ENCODE measurements at places on chromosomes 13 and 19.
A peak's percentile ranks its signal among the peaks of the same experiment; 100 is the strongest.

- no peak for DNase-seq
Observed at GRCh38 chr19:48678201-48678600, 5.4 kb upstream of the NTN5 start.

- no peak for DNase-seq
Observed at GRCh38 chr19:5132206-5132560, 163.3 kb downstream of the KDM4B start.

DNA sequence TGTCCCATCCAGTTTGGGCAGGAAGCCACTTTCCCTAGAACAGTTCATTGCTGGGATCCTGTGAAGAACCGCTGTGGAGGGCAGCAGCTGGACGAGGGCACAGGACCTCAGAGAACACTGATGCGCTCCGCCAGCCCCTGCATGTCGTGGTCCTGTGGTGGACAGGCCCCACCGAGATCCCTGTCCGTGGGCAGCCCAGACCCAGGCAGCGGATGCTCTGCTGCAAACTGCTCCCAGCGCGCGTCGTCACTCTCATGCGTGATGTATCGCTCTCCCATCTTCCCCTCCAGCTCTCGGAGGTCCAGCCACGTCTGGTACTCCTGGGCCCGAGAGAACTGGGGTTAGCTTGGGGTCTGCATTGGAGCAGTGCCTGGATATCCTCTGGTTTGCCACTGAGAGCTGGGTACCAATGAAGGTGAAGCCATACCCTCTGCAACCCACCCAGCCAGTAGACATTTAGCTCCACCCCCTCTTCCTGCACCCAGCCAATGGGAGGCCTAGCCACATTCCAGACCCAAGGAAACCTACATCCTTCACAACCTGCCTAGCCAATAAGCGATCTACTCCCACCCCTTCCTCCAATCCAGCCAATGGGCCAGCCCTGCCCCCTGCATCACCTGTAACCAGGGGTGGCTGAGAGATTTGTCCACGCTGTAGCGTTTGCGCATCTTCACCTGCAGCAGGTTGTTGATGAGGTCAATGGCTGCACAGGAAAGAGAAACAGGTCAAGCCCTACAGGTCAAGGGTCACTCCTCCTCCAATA, 13.6 kb upstream of the DACT3 start:
- DNase-seq: no peak

DNA sequence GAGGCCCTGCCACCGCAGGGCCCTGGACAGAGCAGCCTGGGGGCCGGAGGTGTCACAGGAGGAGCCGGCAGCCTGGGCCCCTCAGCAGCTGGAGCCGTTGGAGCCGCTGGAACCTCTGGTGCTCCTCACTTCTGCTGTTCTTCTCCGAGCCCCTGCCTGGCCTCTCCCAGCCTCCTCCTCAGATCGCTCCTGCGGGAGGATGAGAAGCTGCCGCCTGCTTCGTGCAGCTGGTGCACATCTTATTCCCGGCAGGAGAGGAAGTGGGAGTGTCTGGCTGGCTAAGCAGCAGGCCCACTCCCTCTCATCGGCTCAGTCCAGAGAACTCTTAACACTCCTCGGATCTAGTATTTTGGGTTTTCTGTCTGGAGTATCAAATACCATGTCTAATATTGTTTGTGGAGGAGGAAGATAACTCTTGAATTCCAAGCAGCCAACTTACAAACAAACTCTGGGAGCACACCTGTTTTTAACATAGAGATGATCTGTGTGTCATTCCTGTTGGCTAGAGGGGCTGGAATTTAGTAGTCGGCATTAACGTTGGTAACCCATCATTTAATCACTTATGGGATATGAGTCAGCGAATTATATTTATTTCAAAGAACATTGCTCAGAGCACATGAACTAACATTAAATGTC, 37.1 kb upstream of the RNF113B start:
- DNase-seq: no peak

DNA sequence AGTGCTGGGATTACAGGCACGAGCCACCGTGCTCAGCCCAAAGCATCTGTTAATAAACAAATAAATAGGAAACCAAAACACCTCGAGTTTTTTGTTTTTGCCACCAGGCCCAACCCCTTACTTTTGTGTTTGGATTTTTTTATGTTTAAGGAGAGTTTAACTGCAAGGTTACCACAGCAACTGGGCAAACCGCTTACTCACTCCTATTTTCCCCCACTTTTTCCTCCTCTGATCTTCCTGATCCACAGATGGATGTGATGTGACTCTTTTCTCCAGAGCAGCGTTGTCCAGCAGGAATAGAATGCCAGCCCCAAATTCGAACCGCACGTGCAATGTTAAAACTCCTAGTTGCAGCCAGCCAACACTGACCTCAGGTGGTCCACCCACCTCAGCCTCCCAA, 2.1 kb upstream of the PNMA8B start:
- DNase-seq: no peak

DNA sequence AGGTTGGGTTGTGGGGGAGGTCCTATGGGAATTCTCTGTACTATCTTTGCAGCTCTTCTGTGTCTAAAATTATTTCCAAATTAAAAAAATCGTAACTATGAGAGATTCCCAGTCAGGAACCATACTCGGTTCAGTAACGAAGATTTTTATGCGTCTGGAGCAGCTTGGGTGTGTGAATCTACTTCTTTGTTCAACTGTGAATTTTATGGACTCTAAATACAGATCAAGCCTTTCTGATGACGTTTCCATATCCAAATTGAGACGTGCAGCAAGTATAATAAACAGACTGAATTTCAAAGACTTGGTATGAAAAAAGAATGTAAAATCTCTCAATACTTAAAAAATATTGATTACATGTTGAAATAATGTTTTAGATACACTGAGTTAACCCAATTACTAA, 30.9 kb downstream of the MLLT1 start:
- DNase-seq: no peak

GRCh38 chr19:31499281-31500196, 150.3 kb upstream of the TSHZ3 start:
- no peak for DNase-seq

DNA sequence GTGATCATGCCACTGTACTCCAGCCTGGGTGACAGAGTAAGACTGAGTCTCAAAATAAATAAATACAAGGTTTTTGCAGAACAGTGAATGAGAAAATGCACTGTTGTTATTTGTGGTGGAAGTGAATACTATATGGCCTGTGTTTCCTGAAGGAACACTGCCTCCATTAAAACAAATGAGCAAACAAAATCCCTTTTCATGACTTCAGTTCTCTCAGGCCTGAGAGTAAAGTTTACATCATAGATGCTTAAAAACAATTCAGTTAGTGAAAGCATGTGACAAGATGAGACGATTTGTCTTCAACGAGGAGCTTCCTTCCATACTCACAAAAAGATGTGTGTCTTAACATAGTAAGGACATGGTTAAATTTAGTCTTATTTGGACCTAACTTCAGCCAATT, 14.4 kb downstream of the SPINT2 start:
- DNase-seq: no peak

GRCh38 chr19:22893855-22894270, 61.8 kb downstream of the ZNF723 start:
- DNase-seq: no peak

DNA sequence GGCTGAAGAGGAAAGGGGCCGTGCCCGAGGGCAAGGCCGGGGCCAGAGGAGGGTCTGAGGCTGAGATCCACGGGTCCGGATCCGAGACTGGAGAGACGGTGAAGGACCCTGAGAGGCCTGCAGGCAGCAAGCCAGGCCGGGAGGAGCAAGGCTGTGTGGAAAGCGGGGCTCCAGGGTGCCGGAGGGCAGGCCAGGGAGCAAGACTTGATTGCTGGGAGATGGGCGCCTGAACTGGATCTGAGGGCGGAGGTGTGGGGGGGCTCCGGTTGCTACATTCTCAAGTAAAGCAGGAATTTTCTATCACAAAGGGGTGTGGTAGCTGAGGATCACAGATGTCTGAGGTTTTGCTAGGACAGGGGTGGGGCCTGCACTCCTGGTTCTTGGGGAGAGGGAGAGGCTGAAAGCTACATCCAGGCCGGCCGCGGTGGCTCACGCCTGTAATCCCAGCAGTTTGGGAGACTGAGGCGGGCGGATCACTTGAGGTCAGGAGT, 3.8 kb downstream of the MAMSTR start:
- no peak for DNase-seq

- no peak for DNase-seq
Observed at GRCh38 chr19:14505488-14506239, 9.7 kb upstream of the GIPC1 start.

DNA sequence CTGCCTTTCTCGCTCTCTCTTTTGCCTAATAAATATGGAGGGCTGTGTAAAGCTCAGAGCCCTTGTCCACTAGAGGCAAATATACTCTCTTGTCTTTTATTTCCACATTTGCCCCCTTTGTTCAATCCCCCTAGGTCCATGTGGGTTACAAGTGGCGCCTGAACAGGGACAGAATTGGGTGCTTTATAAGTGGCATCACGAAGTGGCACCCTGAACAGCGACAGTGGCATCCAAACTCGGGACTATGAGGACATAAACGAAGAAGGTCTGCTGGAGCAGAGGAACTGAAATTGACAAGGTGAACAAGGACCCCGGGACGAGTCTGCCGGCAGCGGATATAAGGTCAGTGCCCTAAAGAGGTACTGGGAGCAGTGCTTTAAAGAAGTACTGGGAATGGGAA, 4.3 kb upstream of the ZNF610 start:
- DNase-seq: no peak

DNA sequence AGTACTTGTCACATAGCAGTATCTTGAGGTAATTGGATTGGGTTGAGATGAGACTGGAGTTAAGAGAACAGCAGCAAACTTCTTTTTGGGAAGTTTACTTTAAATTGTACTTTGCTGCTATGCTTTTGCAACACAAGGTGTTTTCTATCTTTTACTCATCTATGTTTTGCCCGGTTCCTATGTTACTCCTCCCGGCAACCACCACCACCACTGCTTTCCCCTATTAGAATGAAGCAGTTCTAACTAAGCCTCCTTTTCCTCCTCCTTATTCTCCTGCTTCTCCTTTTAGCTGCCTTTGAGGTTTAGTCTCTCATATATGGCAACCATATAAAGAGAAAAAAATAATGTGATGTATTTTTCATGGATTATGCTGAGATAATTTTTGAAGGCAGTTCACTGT, 233.5 kb downstream of the ITGBL1 start:
- DNase-seq: no peak

DNA sequence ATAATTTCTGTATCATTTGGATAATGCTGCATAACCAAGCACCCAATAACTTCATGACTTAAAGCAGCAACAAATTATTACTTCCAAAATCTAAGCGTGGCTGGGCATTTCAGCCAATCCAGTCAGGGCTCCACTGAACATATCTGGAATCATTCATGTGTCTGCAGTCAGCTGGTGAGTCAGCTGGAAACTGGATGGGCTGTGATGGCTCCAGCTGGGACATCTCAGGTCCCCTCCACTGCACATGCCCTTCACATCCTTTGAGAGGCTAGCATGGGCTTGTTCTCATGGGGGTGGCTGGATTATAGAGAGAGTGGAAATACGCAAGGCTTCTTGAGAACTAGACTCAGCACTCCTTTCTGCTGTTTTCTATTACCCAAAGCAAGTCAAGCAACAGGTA, 961.9 kb downstream of the DIAPH3 start:
- DNase-seq: no peak

DNA sequence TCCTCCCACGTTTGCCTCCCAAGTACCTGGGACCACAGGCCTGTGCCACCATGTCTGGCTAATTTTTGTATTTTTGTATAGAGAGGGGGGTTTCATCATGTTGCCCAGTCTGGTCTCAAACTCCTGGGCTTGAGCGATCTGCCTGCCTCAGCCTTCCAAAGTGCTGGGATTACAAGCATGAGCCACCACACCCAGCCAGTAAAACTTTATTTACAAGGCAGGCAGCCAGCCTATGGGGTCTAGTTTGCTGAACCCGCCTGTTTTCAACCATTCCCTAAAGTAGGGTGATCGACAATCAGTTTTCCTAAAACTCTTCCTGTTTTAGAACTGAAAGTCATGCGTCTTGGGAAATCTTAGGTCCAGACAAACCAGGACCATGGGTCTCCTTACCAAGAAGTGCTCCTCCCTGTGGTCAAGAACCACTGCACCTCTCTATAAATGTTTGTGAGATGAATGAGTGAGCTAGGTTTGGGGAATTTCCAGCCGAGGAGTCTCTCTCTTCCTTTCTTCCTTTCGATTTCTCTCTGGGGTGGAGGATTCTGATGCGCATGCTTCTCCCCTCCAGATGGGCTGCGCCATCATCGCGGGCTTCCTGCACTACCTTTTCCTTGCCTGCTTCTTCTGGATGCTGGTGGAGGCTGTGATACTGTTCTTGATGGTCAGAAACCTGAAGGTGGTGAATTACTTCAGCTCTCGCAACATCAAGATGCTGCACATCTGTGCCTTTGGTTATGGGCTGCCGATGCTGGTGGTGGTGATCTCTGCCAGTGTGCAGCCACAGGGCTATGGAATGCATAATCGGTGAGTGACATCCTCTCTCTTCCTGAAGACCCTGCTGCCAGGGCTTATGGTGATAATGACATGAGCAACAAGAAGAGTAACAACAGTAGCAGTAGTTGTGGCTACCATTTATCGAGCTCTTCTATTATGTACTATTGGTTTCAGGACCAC, 38.7 kb downstream of the ADGRE1 start:
- no peak for DNase-seq

DNA sequence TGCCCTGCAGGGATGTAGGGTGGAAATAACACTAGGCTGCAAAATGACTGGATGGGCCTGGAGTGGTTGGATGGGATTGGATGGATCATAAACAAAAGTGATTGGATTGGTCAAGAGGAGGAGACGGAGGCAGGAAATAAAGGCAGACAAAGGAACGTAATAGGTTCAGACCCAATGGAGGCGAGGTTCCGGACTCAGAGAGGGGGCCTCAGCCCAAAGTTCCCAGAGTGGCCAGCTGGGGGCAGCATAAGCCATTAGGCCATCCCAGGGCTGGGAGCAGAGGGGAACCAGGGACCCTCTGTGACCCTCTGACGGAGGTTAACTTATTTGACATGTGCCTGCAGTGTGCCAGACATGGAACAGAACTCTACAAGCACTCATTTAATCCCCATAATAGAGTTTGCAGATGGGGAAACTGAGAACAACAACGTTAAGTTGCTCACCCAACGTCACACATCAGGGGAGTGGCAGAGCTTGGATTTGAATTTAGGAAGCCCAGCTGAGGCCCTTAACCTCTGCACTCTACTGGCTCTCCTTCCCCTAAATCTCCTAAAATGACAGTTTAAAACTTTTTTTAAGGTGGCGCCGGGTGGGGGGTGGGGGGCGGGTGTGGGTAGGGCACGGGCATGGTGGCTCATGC, 15.3 kb upstream of the MAP1S start:
- DNase-seq: peak; percentile 56
